ENCODE measurements at places on chromosomes 13 and 19.

GRCh38 chr19:41904118-41904870 is 21.3 kb downstream of the ARHGEF1 start:
- DNase-seq, result no peak

DNA sequence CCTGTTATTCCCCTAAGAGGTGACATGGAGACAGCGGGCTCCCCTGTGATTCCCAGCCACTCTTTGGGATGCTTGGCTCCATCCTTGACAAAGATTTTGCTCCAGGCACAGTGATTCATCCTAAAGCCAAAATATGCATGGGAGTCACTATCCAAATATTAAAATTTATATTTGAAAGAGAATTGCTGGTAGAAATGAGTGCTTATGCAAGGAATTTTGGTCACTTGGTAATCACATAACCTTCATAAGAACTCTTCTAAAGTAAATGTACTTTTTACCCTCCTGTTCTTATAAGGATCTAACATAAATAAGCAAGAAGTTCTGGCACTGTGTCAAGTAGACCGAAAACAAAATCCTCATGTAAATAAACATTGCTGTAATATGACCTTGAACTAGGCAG is 385.8 kb downstream of the ITGBL1 start:
- no peak for DNase-seq

DNA sequence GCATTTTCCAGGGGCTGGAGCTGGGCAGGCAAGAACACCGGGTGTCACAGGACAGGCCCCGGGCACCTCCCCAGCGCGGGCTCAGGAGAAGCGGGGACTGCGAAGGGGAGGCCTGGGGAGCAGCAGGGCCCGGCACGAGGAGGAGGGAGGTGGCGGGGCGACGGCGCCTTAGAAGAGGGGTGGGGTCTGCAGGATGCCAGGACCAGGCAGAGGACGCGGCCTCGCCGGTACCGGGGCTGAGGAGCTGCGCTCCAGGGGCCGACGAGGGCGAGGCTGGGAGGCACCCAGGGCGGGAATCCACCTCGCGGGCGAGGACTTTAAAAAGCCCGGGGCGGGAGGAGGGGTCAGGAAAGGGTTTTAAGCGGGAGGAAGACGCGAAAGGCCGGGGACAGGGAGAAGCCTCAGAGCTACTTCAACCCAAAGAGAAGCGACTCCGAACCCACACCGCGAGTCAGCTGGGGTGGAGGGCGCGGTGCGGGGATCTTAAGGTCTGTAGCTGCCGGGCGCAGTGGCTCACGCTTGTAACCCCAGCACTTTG is 665 bp downstream of the ZNF347 start:
- peak; percentile 30 for DNase-seq

DNA sequence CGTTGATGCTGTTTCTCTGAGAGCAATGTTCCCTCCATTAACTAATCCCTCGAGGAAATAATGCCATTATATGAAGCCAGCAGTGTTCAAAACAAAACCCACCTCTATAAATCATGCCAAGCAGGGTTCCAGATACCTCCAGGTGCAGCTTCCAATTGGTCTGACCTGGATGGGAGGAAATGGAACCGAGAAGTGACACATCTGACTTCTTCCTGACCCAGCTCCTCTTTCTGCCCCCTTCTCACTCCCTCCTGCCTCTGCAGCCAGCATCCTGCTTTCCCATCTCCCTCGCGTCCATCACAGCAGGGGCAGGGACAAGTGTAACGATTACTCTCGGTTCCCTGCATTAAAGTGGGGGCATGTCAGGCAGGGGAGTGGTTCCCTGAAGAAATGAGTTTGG is 37.5 kb downstream of the HSPH1 start:
- DNase-seq, result no peak

- no peak for DNase-seq
These were observed 10.1 kb downstream of the TDRD3 start for GRCh38 chr13:60407095-60407494.

DNA sequence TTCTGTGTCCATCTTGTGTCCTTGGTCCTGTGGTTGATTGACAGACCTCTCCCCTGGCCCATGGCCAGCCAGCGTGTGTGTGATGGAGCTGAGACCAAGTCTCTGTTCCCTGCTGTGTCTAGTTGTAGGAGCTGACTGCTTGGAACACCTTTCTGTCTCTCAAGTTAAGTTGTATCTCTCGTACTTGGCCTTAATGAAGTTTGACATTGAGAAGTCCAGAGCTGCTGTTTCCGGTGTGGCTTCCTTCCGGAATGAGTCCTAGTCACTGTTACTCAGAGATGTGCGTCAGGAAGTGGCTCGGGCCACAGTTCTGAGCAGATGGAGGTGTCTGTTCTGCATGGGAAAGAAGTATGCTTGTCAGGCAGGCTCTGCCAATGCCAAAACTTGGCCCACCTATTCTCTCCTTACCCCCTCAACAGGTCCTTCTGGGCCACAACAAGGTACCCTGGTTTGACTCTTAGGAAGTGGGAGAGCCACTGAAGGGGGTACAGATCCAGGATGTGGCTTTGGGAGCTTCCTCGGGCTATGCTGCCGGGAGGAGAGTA is 54.3 kb downstream of the GATAD2A start:
- peak; percentile 77 for DNase-seq

- DNase-seq, result no peak
These were observed 70.7 kb upstream of the ANKRD10 start for GRCh38 chr13:110985541-110985940.

- no peak for DNase-seq
These were observed 354.6 kb downstream of the DNAJC15 start for GRCh38 chr13:43377973-43378372.

DNA sequence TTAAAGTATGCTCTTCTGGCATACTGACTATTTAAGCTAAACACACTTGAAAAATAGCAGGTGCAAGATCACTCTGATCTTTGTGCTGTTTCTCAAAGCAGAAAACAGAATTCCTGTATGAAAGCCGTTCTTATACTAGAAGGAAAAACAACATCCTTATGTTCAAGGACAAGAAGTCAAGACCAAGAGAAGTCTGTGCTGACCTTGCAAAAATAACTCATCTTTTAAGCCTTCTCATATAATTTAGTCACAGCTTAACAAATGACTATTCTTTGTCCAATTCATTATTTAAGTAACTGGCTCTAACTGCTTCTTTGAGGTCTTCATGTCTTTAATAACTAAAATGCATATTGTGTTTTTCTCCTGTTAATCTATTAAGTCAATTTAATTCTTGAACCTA is 2750.2 kb upstream of the PCDH20 start:
- DNase-seq, result no peak

DNA sequence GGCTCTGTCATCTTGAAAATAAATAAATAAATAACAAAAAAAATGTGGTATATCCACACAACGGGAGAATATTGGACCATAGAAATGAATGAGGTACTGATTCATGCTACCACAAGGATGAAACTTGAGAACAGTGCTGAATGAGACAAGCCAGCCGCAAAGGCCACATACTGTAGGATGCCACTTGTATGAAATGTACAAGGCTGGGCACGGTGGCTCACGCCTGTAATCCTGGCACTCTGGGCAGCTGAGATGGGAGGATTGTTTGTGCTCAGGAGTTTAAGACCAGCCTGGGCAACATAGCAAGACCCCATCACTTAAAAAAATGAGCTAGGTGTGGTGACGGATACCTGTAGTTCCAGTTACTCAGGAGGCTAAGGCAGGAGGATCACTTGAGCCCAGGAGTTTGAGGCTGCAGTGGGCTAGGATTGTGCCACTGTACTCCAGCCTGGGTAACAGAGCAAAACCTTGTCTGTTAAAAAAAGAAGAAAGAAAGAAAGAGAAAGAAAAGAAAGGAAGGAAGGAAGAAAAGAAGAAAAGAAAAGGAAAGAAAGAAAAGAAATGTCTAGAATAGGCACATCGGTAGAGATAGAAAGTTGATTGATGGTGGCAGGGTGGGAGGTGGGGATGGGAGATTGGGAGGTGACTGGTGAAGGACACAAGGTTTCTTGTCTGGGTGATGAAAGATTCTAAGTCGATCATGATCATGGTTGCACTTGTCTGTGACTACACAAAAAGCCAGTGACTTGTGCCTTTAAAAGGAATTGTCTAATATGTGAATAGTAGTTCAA is 20.3 kb downstream of the HPN start:
- no peak for DNase-seq

DNA sequence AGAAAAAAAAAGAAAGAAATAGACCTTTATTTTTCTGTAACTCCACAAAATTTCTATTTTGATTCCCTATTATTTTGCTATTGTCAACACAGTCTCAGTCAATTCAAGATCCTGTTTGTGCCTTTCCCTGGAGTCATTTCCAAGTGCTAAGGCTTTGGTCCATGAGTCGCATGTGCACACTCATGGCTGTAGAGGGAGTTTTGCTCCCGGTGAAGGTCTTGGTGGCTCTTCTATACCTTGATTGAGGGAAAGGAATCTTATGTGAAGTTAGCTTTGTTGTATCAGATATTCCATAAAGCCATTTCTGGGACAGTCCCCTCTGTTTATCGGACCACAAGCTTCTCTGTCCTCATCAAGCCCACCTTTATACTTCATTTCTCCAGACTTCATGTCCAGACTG is 58.7 kb upstream of the ALOX5AP start:
- DNase-seq, result no peak

DNA sequence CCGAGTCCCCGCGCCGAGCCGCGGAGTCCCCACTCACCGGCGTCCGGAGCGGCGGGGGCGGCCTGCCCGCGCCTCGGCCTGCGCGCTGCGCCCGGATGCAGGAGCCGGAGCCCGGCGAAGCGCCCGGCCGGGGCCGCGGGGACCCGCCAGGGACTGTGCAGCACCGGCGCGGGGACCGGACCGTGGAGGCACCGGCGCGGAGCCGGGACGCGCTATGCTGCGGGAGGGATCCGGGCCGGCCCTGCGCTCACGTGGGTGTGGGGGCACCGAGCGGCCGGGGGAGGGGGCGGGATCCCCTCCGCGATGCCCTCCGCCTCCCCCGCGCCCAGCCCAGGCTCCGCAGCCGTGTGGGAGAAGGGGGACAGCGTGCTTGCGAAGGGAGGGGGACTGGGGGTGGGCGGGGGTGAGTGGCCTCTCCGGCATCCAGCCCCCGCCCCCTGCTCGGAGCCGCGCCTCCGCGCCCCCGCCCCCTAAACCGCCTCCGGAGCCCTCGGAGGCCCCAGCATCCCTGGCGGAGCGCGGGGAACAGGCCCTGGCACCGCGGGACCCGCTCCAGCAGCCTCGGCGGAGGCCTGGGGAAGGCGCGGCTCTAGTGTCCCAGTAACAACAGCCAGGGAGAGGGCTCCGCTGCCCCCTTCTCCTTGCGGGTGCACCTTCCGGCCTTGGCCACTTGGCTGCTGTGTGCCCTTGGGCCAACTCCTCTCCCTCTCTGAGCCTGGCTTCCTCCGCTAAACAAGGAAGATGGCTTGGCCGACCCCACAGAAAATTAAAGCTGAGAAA is at the start of gene SLC1A6:
Gene SLC1A6 (minus strand): TSS at position 389 of the 780 bp plus-strand sequence. CDS start 6,954 bp downstream, outside the sequence.
- DNase-seq, result no peak

- DNase-seq, result no peak
These were observed 15.2 kb downstream of the GAS6 start for GRCh38 chr13:113848431-113849260.

DNA sequence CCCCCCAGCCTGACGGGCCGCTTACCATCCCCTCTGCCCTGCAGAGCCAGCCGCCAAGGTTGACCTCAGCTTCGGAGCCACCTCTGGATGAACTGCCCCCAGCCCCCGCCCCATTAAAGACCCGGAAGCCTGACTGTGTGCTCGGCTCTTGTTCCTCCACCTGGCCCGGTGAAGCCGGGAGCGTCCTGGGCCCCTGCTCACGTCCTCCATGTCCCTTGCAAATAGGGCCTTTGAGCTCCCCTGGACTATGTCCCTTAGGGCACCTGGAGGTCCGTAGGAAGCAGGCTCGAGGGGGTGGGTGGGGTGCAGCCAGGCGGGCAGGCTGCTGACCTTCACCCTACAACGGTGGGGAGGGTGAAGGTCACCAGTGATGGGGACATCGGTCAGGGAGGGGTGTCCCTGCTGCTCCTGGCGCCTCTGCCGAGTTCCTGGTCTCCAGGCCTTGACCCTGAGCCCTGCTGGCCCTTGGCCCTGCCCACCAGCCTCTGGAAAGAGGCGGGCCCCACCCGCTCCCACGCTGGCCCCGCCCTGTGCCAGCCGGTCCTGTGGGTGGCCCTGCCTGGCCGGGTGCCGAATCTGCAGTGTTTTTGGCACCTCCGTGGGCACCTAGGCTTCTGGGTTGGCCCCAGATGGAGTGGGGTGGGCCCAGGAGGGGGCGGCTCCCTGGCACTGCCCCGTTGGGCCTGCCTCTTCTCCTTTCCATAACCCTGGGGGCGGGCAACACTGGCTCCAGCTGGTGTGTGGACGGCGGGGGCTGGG is 3.3 kb downstream of the ATP5F1D start:
- DNase-seq, result peak; percentile 41

GRCh38 chr19:49149652-49150105 is 5.5 kb downstream of the HRC start:
- DNase-seq, result no peak

GRCh38 chr13:48644951-48645350 is 8.8 kb upstream of the CYSLTR2 start:
- no peak for DNase-seq

DNA sequence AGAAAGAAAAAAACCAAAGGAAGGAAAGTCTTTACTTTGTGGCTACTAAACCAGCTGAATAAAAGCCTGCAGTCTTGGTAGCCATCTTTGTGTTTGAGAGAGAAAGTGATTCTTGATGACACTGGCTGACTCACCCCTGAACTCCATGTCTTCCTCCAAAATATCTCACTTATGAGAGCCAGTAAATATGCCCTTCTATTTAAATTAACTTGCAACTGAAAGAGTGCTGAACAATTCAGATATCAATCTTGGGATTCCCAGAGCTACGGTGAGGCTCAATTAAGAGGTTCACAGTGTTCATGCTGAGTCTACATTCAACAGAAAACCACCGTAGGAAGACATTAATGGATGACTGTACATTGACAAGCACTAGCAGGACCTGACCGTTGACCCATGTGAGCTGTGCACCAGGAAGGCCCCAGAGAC is 57.9 kb downstream of the KCTD12 start:
- DNase-seq, result no peak

GRCh38 chr19:16626796-16627192 is 1.2 kb downstream of the MED26 start:
- DNase-seq, result no peak

- no peak for DNase-seq
These were observed 255.7 kb upstream of the KLHL1 start for GRCh38 chr13:70363991-70364390.

- no peak for DNase-seq
These were observed 11.8 kb upstream of the DIAPH3 start for GRCh38 chr13:60175571-60175970.

DNA sequence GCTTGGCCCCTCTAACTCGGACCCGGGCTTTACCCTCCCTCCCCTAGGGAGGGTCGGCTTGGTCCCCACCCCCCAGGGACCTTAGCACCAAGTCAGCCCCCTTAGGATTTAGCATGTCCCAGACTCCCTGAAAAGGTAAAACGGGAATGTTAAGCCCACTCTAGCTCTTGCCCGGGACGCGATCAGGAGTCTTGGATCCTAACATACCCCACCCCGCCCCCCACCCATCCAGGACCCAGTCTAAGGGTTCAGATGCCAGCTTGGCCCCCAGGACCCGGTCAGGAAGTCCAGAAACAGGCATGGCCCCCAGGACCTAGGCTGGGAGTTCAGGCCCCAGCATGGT is 437 bp downstream of the EPOR start:
- no peak for DNase-seq

GRCh38 chr13:31998131-31998530 is 33.4 kb upstream of the FRY start:
- no peak for DNase-seq
